Posterior vena cava (tissue), 2 donors: ENCODE measurements at places on chromosomes 1 and 21. TPM values are rescaled to one million over a fixed set of nuclear protein-coding genes. Genes with fewer than 3 reads are reported as not detected.

- DNase-seq, result no peak
These were observed 847.8 kb downstream of the MRPL39 start for GRCh38 chr21:24759348-24760075.

DNA sequence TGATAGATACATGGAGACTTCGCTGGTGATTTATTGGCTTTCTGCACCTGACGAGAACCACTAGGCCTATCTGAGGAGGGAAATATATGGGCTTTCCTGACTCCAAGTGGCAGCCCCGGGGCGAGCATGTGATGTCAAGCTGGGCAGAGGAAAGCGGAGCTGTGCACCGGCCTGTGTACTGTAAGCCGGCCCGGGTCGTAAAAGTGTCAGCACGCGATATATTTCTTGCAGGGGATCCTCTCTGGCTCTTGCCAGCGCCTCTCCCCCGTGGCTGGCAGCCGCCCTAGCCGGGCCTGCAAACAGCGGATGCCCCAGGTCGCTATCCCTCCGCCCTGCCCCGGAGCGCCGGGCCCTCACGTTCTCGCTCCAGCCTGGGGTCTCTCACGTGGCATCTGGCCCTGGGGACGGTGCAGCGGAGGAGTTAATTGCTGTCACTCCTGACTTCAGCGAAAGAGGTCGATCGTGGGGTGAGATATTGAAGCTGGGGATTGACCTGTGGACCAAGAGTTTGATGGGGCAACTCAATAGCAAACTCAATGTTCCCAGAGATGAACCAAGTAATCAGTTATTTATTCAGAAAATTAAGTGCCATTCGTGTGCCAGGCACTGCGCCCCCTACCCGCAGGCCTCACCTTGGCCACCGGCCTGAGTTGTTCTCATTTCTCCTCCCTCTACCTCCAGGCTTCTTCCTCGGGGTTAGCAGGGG, 41.0 kb upstream of the HAO2 start:
- no peak for DNase-seq

DNA sequence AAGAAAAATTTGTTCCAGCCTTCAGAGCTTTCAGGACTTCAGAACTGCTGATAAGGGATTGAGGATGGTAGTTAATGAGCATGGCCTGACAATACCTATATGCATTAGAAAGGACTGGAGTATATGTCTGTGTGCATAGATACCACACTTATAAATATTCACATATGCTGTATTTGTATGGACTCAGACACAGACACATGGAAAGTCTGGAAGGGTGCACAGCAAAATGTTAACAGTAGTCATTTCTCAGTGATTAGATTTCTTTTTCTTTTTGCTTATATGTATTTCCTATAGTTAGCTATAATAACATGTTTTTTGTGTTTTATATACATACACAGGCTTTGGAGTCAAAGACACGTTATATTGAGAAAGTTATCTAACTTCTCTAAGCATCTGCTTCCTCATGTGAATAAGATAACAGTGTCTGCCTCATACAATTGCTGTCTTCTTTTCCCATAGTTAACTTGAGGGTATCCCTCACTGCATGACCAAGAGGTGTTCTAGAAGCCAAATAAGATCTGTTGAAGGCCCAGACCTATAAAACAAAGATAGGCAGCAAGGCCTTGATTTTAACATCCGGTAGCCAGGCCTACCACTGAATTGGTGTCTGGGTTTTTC, 31.3 kb downstream of the INPP5B start:
- DNase-seq, result no peak

DNA sequence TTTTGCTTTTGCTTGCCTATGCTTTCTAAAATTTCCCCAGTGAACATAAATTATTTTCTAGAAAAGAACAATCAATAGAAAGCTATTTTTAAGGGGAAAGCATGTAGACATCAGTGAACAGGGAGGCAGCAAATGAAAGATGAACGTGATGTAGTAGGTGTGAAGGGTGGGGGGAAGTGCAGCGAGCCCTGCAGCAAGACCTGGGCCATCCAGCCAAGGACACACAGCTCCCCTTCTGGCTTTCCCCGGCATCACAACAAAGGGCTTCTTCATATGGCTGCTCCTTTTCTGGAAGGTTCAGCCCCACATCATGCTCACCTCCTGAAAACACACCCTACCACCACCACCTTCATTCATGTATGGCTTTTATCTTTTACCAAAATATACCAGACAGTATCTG, 109.2 kb upstream of the ETS2 start:
- DNase-seq, result no peak

The DYNLT5 gene
- total RNA-seq, result 1.9 TPM

DNA sequence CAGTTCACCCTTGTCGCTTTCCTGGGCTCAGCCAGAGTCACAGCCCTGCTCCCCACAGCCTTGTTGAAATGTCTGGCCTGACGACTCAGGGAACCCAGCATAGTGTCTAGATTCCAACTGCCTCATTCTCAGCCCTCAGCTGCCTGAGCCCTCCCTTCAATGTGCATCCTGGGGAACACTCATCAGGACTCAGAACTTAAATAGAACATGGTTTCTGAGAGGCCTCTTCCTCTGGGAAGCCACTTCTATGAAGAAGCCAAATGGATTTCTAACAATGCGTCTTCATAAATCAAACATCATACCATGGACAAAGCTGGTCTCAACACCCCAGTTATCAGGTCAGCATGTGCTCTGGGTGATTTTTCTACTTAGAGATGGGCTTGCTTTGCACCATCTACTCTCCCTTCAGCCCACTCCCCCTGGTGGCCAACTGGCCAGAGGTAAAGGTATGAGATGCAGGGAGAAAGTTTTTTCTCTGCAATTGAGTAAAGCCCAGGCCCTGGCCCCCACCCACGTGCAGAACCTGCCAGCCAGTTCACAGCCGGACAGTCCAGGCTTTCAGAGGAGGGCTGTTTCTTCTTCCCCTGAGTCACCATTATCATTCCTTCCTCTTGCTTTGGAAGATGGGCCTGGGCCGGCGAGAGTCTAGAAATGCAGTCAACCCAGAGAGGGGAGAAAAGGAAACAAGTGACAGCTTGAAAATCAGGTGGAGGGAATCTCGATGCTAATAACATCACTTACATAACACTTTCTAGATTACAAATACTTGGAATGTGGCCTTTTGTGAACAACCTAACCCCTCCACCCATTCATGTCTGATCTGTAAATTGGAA, 32.1 kb downstream of the CD244 start:
- no peak for DNase-seq

- no peak for DNase-seq
These were observed 157.3 kb downstream of the SLC30A10 start for GRCh38 chr1:219771080-219771479.

The MTR gene
- 47.6 TPM for total RNA-seq

- DNase-seq, result no peak
These were observed 1.6 kb upstream of the TMCC2 start for GRCh38 chr1:205225901-205226765.

The NDUFS2 gene
- 54.3 TPM for total RNA-seq
